ENCODE measurements at places on chromosomes 1 and 21. TPM values are rescaled to one million over a fixed set of nuclear protein-coding genes. Genes with fewer than 3 reads are reported as not detected.

Gene KIF26B
- total RNA-seq = 1.3 TPM

Gene KRTAP12-2
- not detected for total RNA-seq

Gene ETV3L
- total RNA-seq = not detected

Gene CD1B
- not detected for total RNA-seq

Gene CSF1
- 48.4 TPM for total RNA-seq

Gene POTED
- not detected for total RNA-seq

Gene TFF3
- total RNA-seq = 5.0 TPM

Gene PLA2G2D
- not detected for total RNA-seq

Gene BLACAT1
- 0.24 TPM for total RNA-seq

Gene CHI3L1
- 9.4 TPM for total RNA-seq

Gene SELP
- 13.7 TPM for total RNA-seq

DNA sequence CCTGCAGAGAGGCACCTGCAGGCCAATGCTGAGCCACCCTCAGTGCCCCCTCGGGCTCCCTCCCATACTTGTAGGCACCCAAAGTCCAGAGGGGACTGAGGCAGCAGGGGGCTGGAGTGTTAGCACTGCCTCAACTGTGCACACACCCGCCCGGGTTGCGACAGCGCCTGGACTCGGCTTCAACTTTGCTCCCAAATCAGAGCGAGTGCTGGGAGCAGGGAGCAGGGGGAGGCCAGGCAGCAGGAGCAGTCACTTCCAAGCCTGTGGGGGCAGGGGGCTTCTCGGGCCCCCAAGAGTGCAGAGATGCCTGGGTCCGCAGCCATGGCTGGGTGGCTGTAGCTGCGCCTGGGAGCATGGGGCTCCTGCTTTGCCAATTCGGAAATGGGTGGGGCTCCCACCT is 79.5 kb downstream of the DISP1 start:
- no peak for DNase-seq
- peaks cover 13% of the 10 kb centered on the region for H3K4me1 ChIP-seq
- no peaks in the 10 kb centered on the region for H3K27me3 ChIP-seq
- no peaks in the 10 kb centered on the region for H3K36me3 ChIP-seq

GRCh38 chr21:37383086-37383485 is 16.5 kb downstream of the DYRK1A start:
- H3K4me3 ChIP-seq = no peak overlapping the region
- no peaks in the 10 kb centered on the region for H3K4me1 ChIP-seq
- H3K27ac ChIP-seq = no peak overlapping the region
- no peaks in the 10 kb centered on the region for H3K36me3 ChIP-seq
- DNase-seq = no peak

GRCh38 chr21:46454634-46455390 is 3.9 kb upstream of the DIP2A start:
- H3K27ac ChIP-seq = peak overlapping the region; percentile 58
- H3K27me3 ChIP-seq = no peaks in the 10 kb centered on the region
- DNase-seq = no peak
- no peak overlapping the region for H3K4me3 ChIP-seq
- H3K4me1 ChIP-seq = no peaks in the 10 kb centered on the region

DNA sequence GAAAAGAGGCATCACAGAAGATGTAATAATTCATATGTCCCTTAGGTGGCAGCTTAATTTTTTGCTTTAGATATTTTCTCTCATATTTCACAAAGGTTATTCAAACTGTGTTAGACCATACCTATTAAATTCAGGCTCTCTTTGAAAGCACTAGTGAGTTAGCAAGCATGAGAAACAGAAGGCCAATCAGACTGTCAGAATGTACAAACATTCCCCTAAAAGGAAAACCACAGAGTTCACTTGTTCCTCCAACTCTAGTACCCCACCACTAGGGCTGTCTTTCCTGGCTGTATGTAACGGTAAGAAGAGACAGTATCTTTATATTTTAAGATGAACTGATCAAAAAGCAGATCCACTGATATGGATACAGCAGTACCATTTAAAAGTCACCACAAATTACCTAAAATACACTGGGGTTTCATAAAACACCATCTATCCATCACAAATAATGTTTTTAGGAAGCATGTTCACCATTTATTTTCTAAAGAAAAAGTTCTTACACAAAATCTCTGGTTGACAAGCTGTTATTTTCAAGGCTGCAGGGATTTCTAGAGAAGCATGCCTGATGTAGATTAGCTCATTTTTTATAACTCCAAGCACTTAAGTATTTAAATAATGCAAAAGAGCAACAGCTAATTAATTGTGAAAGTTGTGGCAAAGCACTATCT is 1.8 kb downstream of the ARPC5 start:
- H3K4me1 ChIP-seq = peaks cover 47% of the 10 kb centered on the region
- DNase-seq = no peak
- H3K4me3 ChIP-seq = peak overlapping the region; percentile 78
- H3K36me3 ChIP-seq = peaks cover 21% of the 10 kb centered on the region

DNA sequence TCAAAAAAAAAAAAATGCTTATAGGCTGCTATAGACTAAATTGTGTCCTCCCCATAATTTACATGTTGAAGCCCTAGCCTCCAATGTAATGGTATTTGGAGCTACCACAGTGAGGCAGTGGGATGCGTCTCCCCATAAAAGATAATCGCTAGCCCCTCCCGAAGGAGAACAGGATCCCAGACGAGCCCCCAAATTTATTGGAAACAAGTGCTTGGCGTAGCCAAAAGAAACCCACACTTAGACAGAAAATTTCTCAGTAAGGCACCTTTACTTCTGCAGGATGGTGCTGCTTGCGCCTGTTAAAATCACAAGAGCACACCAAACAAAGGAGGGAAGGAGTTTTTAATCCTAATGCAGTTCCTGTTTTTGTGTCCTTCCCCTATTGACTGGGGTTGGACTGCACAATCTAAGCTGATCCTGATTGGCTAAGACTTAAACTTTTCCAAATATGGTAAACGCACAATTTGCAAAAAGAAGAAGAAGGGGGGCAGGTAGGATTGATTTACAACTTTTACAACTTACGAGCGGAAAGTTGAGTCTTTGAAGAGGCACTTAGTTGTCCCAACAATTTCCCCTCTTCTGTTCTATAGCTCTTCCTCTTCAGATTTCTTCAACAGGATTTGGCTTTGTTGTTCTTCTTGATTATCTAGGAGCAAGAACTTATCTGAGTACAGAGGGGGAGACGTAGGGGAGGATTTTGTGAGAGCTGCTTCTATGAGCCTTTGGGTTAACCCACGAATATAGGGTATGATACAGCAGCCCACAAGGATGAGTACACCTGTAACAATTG is 3.0 kb upstream of the IPP start:
- no peak for DNase-seq
- H3K36me3 ChIP-seq = no peaks in the 10 kb centered on the region
- no peak overlapping the region for H3K27ac ChIP-seq
- no peaks in the 10 kb centered on the region for H3K4me1 ChIP-seq
- H3K27me3 ChIP-seq = no peaks in the 10 kb centered on the region

GRCh38 chr1:59714966-59715365 is 99.8 kb upstream of the HOOK1 start:
- no peaks in the 10 kb centered on the region for H3K36me3 ChIP-seq
- no peak overlapping the region for H3K27ac ChIP-seq

GRCh38 chr1:29592261-29592615 is 355.9 kb downstream of the PTPRU start:
- no peak overlapping the region for H3K4me3 ChIP-seq
- no peak for DNase-seq
- no peaks in the 10 kb centered on the region for H3K27me3 ChIP-seq
- no peaks in the 10 kb centered on the region for H3K4me1 ChIP-seq
- no peaks in the 10 kb centered on the region for H3K36me3 ChIP-seq
- H3K27ac ChIP-seq = no peak overlapping the region

GRCh38 chr1:85142753-85143152 is 58.1 kb downstream of the SYDE2 start:
- H3K4me1 ChIP-seq = no peaks in the 10 kb centered on the region
- DNase-seq = no peak
- no peak overlapping the region for H3K4me3 ChIP-seq
- H3K27me3 ChIP-seq = no peaks in the 10 kb centered on the region

- H3K27ac ChIP-seq = no peak overlapping the region
- DNase-seq = no peak
- no peaks in the 10 kb centered on the region for H3K27me3 ChIP-seq
- no peaks in the 10 kb centered on the region for H3K4me1 ChIP-seq
- H3K36me3 ChIP-seq = no peaks in the 10 kb centered on the region
Measured at GRCh38 chr1:61237659-61238358, 155.4 kb downstream of the NFIA start.

GRCh38 chr1:56206391-56206790 is 373.0 kb downstream of the PLPP3 start:
- H3K36me3 ChIP-seq = no peaks in the 10 kb centered on the region
- no peak overlapping the region for H3K27ac ChIP-seq
- DNase-seq = no peak
- H3K4me1 ChIP-seq = no peaks in the 10 kb centered on the region
- H3K4me3 ChIP-seq = no peak overlapping the region

DNA sequence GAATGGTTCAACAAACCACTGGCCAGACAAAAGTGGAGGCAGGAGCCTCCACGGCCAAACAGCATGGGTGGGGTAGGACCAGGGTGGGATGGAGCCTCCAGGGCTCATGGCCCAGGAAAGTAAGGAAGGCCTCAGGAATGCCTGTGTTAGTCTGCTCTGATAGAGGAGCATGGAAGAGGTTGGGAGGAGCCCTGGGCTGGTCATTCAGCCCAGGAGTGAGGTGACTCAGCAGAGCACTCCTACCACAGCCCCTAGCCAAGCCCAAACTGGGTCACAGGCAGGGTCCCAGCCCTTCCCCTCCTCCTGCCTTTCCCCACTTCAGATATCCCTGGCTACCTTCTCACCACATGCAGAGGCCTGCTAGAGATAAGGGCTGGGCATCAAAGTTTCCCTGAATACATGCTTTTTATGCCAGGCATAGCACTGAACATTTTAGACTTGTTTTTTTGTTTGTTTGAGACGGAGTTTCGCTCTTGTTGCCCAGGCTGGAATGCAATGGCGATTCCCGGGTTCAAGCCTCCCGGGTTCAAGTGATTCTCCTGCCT is 3.1 kb upstream of the SHISA4 start:
- peaks cover 72% of the 10 kb centered on the region for H3K4me1 ChIP-seq
- DNase-seq = no peak
- no peaks in the 10 kb centered on the region for H3K36me3 ChIP-seq
- H3K4me3 ChIP-seq = no peak overlapping the region

DNA sequence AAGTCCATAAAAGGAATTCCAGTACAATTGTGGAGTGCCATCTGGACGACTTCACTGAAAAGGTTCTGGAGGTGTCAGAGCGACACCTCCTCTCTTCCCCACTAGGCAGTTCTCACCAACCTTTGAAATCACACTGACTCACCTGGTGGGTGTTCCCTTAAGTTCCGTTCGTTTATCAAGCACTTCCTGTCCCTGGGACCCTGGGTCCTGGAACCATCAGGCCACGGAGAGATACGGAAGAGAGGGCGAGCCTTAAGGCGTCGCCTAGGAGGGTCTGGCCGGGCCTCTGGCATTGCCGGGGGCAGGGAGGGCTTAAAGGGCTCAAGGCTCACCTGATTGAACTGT is 317 bp downstream of the SPAG17 start:
- peaks cover 10% of the 10 kb centered on the region for H3K4me1 ChIP-seq
- H3K4me3 ChIP-seq = peak overlapping the region; percentile 42
- no peak overlapping the region for H3K27ac ChIP-seq

DNA sequence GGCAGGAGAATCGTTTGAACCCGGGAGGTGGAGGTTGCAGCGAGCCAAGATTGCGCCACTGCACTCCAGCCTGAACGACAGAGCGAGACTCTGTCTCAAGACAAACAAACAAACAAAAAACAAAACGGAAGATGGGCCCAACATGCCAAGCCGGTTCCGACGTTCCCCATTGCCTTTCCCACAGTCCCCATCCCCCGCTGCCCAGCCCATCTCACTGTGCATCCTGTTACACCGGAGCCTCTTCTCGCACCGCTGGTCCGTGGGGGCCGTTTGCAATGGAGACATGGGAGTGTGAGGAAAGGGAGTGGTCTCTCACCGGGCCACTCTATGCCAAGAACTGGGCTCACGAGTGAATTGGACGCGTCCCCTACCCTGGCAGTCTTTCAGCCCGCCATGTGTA is 1.3 kb upstream of the CFAP74 start:
- H3K4me1 ChIP-seq = no peaks in the 10 kb centered on the region
- no peaks in the 10 kb centered on the region for H3K36me3 ChIP-seq
- no peak overlapping the region for H3K27ac ChIP-seq
- no peak for DNase-seq

DNA sequence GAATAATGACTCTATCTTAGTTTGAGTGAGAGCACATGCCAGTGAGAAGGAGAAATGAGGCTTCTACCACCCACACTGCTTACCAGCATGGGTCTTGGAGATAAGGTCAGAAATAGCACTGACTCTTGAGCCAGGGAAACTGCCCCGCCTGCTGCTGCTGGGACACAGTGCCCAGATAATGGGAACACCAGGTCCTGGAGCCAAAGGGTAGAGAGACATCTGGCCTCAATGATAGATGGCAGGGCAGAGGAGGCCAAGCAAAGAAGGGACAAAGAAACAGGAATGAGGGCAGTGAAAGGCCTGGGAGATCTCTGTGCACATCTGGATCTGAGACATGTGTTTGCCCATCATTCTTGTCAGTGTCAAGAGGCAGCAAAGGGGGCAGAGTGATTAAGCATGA is 97.4 kb downstream of the MIS18A start:
- no peaks in the 10 kb centered on the region for H3K36me3 ChIP-seq
- H3K4me3 ChIP-seq = no peak overlapping the region
- H3K4me1 ChIP-seq = no peaks in the 10 kb centered on the region
- DNase-seq = no peak
- no peaks in the 10 kb centered on the region for H3K27me3 ChIP-seq

DNA sequence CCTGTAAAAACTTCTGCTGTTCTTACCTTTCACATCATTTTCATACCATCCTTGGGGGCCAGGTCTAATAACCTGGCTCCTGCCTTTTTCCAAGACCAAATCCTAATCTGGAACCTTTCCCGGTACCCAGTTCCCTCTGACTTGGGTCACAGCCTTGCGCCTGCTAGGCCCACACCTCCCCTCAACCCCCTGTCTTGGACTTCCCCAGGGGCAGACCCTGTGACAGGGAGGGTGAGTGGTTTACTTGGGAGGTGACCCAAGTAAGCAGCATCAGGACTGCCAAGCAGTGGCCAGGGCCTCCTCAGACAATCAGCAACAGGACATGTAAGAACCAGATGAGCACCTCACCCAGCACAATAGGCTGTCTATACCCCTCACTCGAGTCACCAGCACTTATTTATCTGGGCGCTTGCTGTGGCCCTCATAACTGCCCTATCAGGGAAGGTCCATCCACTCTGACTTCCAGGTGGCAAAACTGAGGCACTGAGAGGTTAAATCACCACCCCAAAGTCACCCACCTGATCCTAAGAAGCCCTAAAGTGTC is 124.7 kb downstream of the MATN1 start:
- no peaks in the 10 kb centered on the region for H3K27me3 ChIP-seq
- no peak overlapping the region for H3K4me3 ChIP-seq
- H3K36me3 ChIP-seq = no peaks in the 10 kb centered on the region

DNA sequence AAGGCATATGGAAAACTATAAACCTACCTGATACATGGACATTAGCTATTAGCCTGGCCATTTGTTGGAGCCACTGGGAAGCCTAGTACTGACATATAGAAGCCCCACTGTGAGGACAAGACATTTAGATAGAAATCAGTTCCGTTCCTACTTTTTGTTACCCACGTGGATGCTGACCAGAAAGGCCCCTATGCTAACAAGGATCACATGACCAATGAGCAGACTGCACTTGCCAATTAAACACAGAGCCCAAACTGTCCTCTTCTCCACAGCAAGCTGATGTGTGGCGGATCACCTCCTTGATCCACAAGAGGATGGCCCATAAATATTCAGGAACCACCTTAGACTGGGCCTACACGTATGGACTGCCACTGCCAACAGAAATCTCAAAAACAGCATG is 11.2 kb upstream of the OR6K3 start:
- H3K27me3 ChIP-seq = no peaks in the 10 kb centered on the region
- H3K27ac ChIP-seq = no peak overlapping the region
